Activated CD4-positive, alpha-beta T cell treated with anti-CD3 and anti-CD28 coated beads, Interleukin-2, amount 10 ng/mL, durations not matched to agents 7 days and 5 days (primary cell): ENCODE measurements at places on chromosomes 13 and 19.

DNA sequence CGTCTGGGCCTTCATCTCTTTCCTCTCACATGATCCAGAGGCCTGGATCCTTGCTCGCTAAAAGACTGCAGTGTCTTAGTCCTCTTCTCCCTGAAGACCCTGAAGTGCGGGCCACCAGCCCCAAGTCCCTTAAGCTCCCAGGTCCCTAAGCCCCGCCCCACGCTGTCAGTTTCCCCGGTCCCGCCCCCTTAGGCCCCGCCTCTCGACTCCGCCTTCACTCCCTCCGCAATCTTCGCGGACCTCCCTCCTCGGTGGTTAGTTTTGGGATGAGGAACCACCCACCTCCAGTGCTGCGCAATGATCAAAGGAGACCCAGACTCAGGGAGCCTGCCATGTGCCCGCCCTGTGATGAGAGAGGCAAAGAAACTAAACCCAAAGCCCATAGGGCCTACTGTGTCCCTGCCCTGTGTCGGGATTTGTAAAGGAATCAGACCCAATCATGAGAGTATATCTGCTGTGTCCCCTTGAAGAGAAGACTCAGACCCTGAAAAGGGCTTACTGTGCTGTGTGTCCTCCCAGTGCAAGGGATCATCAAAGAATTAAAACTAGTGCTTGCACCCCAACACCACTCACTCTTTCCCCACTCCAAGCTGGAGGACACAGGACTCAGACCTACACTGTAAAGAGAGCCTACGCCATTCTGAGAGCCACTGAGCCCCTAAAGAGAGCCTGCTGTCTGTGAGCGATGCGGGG lies 3.0 kb upstream of the COX6B1 start:
- DNase-seq, result peak; percentile 77

DNA sequence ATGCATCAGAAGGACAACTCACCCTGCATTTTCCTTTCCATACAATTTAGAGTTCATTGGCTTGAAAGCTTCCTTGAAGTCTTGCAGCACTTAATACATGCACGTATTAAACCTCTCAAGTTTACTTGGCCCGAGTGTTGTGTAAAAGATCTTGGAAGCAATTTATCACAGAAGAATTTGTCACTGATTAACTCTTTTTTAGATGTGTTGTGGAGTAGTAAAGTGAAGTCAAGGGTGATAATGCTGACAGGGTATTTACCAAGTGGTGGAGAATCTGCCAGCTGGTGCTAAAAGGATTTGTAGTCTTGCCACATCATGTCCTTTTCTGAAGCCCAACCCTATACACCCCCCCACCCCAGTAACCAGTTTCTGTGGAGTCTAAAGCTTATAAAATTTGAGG lies 421.0 kb upstream of the MIR17HG start:
- DNase-seq, result no peak

GRCh38 chr19:6226444-6227155 lies 53.2 kb downstream of the MLLT1 start:
- no peak for DNase-seq

GRCh38 chr19:54319049-54319448 lies 6.1 kb upstream of the LILRA5 start:
- no peak for DNase-seq

- DNase-seq, result no peak
Measured at GRCh38 chr13:25946321-25946720, 105.5 kb downstream of the SHISA2 start.

DNA sequence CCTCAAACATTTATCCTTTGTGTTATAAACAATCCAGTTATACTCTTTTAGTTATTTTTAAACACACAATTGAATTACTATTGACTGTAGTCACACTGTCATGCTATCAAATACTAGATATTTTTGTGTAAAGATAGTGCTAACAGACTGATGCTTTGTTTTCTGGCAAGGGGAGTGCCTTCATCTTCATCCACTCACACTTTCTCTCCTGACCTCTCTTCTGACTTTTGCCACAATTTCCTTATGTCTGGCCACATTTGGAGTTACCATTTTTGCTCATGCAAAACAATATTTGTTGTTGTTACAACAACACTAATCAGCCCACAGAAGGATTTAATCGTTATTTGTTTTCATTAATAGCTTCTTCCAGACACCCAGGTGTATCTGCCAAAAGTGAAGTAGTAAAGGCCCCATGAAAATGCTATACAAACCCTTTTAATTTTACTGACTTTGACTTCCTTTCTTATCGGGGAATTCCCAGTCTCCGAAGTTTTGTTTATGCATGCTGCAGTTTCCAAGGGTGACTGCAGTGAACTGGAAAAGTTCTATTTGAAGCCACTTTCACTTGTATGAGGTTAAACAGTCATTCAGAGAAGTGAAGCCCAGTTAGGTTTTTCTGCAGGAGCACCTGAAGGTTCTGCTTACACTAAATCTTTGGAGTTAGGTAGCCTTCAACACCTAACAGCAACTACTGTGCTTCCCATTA lies 66.1 kb upstream of the FRY start:
- DNase-seq, result no peak

GRCh38 chr13:43273362-43273761 lies 250.0 kb downstream of the DNAJC15 start:
- DNase-seq, result no peak

GRCh38 chr19:10006335-10006708 lies 4.0 kb downstream of the COL5A3 start:
- no peak for DNase-seq

DNA sequence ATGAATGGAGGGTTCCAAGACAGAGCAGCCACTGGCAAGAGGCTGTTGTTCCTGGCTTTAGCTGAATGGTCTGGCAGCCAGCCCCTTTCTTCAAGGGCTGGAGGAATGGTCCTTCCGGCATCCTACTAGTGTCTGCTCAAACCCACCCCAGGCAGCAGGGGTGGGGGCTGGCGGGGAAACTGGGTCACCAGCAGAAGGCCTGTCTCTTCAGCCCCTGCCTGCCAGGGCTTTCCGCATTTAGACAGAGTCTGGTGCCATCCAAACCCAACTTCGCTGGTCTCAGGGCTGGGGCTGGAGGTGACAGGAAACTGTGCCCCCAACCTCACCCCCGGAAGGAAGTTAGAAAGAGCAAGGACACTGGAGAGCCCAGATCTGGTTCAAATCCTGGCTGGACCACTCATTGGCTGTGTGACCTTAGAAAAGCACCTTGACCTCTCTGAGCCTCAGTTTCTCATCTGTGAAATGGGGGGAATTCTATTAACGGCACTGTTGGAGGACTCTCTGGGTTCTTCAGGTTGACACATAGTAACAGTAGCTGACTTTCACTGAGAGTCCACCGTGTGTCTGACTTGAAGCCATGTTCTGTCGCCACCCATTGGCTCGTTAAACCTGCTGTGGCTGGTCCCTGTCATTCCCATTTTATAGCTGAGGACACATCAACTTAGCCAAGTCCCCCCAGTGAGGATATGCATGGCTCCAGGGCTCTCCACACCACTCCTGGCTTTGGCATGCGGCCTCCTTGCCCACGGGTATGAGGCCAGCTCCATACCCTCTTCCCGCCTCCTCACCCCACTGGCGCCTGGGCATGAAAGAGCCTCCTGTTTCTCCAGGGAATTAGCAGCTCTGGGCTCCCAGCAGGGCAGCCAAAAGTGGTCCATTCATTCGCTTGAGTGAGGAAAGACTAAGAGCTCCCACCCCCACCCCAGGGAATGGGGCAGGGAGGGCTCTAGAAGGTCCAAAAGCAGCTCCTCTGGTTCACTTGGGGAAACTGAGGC lies 2.5 kb upstream of the NR2C2AP start:
- no peak for DNase-seq

DNA sequence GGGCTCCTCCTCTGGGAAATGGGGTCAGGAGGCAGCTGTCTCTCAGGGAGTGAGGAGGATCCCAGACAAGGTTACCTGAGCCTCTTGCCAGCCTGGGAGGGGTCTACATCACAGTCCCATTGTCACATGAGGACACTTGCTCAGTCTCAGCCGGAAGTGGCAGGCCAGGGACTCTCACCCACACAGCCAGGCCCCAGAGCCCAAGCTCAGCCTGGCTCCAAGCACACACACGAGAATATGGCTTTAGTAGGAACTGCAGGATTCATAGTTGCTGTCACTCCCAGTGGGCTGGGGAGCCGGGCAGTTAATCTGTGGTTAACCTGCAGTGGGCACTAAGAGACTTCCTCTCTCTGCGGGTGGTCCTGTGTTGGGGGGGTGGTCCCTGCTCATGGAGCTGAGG lies 15.8 kb upstream of the RELB start:
- DNase-seq, result no peak
